H9 (cell line): ENCODE measurements at places on chromosomes 4 and X. TPM values are rescaled to one million over a fixed set of nuclear protein-coding genes. Genes with fewer than 3 reads are reported as not detected.

GRCh38 chr4:183403961-183404360 lies 40.5 kb upstream of the CDKN2AIP start:
- H3K4me3 ChIP-seq = no peak overlapping the region; the same call in 2 of the 3 replicates
- no peaks in the 10 kb centered on the region; the same call in 1 of the 2 replicates for H3K4me1 ChIP-seq
- H3K36me3 ChIP-seq = no peaks in the 10 kb centered on the region
- no peak overlapping the region for H3K27ac ChIP-seq
- H3K27me3 ChIP-seq = no peaks in the 10 kb centered on the region
- DNase-seq = no peak

GRCh38 chrX:4110964-4111363 lies 397.5 kb upstream of the PRKX start:
- H3K27me3 ChIP-seq = no peaks in the 10 kb centered on the region
- H3K4me3 ChIP-seq = no peak overlapping the region
- no peaks in the 10 kb centered on the region; the same call in 2 of the 3 replicates for H3K36me3 ChIP-seq
- H3K27ac ChIP-seq = no peak overlapping the region

- peaks cover 5% of the 10 kb centered on the region; the same call in 1 of the 2 replicates for H3K4me1 ChIP-seq
- no peak for DNase-seq
- H3K27me3 ChIP-seq = no peaks in the 10 kb centered on the region
- H3K27ac ChIP-seq = no peak overlapping the region
- no peaks in the 10 kb centered on the region for H3K36me3 ChIP-seq
- H3K4me3 ChIP-seq = no peak overlapping the region
Measured at GRCh38 chrX:41862562-41863184, 60.7 kb downstream of the CASK start.

- no peak for DNase-seq
- no peaks in the 10 kb centered on the region for H3K4me1 ChIP-seq
- no peaks in the 10 kb centered on the region for H3K27me3 ChIP-seq
- H3K4me3 ChIP-seq = no peak overlapping the region
- no peaks in the 10 kb centered on the region for H3K36me3 ChIP-seq
Measured at GRCh38 chr4:172202480-172203076, 389.4 kb downstream of the GALNTL6 start.

DNA sequence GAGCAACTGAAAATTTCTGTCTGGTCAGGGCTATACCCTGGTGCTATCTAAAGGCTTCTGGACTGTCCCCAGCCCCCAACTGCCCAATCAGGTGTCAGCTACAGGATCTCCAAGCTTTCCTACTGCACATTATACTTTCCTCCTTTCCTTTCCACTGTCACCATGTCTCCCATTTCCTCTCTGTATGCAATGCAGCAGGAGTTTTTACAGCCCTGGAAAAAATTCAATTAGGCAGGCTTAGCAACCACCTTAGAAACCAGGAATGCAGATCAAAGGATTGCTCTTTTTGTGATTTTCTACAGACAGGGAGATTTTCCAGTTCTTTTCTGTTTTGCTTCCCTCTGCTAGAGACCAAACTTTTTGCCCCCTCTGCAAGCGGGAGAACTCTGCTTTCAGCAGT lies 6.0 kb upstream of the NAF1 start:
- H3K4me3 ChIP-seq = no peak overlapping the region
- DNase-seq = no peak
- H3K27ac ChIP-seq = no peak overlapping the region
- H3K27me3 ChIP-seq = no peaks in the 10 kb centered on the region
- no peaks in the 10 kb centered on the region for H3K36me3 ChIP-seq
- H3K4me1 ChIP-seq = no peaks in the 10 kb centered on the region

GRCh38 chr4:97235521-97235920 lies 907.8 kb downstream of the STPG2 start:
- H3K4me1 ChIP-seq = peaks cover 2% of the 10 kb centered on the region
- no peak overlapping the region for H3K4me3 ChIP-seq

The SSX3 gene
- total RNA-seq = not detected in 2 replicates

The HHIP gene
- 2.7 and 3.8 TPM in 2 replicates for total RNA-seq

The SPANXN3 gene
- not detected in 2 replicates for total RNA-seq

DNA sequence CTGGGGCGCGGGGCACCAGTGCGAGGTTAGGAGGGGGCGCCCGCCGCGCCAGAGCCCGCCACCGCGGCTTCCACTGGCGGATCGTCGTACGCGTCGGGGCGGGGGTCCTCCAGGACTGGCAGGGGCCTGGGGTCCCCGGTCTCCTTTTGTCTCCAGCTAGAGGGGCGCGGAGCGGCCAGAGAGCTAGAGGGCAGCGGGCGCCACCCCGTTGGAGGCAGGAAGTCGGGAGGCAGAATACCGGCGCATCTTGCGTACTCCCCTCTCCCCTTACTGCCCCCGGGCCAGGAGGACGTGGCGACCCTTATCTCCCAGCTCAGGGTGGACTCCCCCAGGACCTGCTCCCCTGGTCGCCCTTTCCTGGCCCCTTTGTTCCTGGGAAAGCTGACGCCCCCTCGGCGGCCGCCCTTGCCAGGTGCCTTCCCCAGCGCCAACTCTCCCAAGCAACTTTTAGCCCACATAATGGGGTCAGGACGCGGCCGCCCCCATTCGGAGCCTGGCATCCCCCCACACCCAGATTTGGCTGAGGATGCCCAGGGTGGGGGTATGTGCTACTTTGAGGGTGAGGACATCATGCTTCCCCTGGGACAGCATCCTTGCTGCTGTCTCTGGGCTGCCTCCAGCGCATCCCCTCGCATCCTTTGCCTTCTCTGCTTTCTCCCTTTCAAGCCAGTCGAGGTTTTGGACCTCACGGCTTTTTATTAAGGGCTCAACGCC lies 933 bp downstream of the CNKSR2 start:
- no peaks in the 10 kb centered on the region for H3K4me1 ChIP-seq
- peak overlapping the region; percentile 96 for H3K4me3 ChIP-seq
- no peak overlapping the region for H3K27ac ChIP-seq
- no peaks in the 10 kb centered on the region for H3K27me3 ChIP-seq

GRCh38 chrX:25198891-25199290 lies 183.1 kb upstream of the ARX start:
- no peak overlapping the region for H3K4me3 ChIP-seq
- H3K27ac ChIP-seq = no peak overlapping the region
- H3K36me3 ChIP-seq = no peaks in the 10 kb centered on the region
